ENCODE measurements at places on chromosomes 2 and 18.

DNA sequence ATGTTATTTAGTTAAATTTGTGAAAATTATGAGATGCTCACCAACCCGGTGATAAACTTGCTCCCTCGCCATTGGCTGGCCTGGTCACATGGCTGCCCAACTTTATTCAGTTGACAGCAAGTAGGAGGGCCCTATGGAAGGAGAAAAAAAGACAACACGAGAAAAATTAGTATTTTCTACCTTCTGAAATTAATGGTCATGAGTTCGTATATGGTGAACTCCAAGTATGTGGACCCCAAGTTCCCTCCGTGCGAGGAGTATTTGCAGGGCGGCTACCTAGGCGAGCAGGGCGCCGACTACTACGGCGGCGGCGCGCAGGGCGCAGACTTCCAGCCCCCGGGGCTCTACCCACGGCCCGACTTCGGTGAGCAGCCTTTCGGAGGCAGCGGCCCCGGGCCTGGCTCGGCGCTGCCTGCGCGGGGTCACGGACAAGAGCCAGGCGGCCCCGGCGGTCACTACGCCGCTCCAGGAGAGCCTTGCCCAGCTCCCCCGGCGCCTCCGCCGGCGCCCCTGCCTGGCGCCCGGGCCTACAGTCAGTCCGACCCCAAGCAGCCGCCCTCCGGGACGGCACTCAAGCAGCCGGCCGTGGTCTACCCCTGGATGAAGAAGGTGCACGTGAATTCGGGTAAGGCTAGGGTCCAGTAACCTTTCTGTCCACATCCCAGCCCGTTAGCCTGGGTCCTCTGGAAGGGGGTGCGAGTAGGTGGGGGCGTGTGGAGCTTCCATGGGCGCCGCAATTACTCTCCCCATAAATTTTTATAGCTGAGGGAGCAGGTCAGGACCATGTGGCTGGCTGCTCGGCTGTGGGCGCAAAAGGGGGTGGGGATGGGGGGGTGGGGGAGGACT is at the start of gene HOXD4:
TSS of gene HOXD4 (plus strand) at position 109 of the 846 bp plus-strand sequence. CDS start at position 193, 84 bp downstream.
- peak; percentile 6 for DNase-seq

DNA sequence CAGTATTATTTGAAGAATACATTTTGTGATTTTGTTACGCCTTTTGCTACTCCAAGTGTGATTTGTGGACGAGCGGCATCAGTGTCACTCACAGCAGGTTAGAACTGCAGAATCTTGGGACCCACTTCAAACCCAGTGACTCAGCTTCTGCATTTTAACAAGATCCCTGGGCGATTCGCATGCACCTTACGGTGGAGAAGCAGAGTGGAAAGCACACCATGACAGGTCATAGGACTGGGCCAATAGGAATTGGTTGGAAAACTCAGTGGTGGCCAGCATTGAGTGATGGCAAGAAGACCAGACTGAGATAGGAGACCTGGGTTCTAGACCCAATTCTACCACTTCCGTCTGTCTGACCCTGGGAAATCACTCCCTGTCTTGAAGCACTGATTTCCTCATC is 26.3 kb downstream of the CTLA4 start:
- DNase-seq: no peak

DNA sequence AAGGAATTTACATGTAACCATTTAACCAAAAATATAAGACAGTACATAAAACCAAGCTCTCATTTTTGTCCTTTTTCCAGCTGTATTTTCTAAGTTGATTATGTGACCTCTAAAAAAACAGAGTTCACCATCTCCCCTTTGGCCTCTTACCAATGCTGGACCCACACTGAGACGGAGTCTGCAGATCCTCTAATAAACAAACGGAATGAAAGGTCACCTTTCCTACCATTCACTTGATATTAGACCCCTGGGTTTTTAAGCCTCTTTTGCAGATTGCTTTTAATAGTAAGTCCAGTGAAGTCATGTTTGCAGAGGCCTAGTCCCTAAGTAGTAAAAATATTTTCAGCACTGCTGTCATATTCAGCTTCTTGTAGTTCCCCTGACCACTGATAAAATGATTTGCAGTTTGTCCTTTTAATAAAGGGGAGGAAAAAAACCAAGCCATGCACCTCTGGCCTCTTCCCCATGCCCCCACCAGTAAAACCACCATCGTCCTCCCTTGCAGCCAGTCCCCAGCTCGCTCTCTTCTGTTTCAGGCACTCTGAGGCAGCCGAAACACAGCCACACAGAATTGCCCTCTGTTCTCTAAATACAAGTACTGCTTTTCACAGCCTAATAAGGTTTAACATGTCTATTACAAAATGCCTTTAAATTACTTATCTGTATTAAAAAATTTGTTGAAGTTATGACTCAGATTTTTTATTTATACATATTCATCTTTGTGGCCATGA is 427.5 kb downstream of the PARD3B start:
- peak; percentile 27 for DNase-seq

DNA sequence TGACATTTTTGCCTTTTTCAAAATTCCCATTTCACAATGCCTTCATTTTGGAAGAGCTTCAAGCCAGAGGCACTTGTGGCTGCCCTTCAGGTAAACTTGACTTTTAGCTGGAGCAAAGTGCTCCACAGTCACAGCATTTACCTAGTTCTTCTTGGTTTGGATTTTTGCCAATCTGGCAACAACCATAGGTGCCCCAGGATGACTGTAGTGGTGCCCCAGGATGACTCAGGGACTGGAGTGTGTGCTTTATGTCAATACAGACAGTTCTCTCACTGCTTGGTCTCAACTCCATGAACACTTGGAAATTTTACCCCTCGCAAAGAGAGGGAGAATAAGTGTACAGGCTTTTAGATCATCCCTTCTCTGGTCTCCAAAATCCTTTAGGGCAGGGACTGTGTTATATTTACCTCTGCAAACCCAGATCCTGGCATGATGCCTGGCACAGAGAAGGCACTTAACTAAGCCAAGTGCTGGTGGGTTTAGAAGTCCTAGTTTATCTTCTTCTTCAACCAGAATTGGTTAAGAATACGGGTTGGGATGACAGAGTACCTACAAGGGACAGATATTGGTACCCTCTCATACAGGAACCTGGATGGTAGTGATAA is 15.3 kb upstream of the PTPN4 start:
- peak; percentile 41 for DNase-seq

GRCh38 chr18:79917853-79918614 is 33.4 kb downstream of the SLC66A2 start:
- no peak for DNase-seq

Data from lung (tissue), 17 donors.